NCI-H2107 (cell line): ENCODE measurements at places on chromosomes 2 and 18.

- no peak for DNase-seq
Measured at GRCh38 chr2:28640260-28640907, 111.2 kb upstream of the PPP1CB start.

DNA sequence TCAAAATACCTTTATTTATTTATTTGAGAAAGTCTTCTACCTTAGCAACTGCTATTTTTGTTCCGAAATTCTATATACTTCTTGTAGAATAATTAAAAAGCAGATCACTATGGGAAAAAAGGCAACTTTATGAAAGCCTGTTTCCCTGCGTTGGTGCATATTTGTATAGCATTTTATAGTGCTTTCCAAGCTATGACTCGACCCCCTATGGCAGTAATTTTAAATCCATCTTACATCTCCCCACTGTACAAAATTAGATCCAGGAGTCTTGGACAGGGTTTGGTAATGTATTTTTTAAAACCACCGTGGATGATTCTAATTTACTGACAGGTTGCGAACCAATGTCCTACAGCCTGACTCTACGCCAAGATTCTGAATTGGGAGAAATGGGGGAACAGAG, 10.1 kb downstream of the TANK start:
- DNase-seq = no peak

- DNase-seq = no peak
Measured at GRCh38 chr2:118148133-118148532, 59.9 kb downstream of the INSIG2 start.

- DNase-seq = no peak
Measured at GRCh38 chr18:498931-499775, 1.3 kb downstream of the COLEC12 start.

- no peak for DNase-seq
Measured at GRCh38 chr2:61549546-61549945, 11.4 kb upstream of the XPO1 start.

GRCh38 chr18:51273437-51273836, 76.0 kb upstream of the MEX3C start:
- DNase-seq = no peak

GRCh38 chr2:184793176-184793575, 194.8 kb downstream of the ZNF804A start:
- DNase-seq = no peak

DNA sequence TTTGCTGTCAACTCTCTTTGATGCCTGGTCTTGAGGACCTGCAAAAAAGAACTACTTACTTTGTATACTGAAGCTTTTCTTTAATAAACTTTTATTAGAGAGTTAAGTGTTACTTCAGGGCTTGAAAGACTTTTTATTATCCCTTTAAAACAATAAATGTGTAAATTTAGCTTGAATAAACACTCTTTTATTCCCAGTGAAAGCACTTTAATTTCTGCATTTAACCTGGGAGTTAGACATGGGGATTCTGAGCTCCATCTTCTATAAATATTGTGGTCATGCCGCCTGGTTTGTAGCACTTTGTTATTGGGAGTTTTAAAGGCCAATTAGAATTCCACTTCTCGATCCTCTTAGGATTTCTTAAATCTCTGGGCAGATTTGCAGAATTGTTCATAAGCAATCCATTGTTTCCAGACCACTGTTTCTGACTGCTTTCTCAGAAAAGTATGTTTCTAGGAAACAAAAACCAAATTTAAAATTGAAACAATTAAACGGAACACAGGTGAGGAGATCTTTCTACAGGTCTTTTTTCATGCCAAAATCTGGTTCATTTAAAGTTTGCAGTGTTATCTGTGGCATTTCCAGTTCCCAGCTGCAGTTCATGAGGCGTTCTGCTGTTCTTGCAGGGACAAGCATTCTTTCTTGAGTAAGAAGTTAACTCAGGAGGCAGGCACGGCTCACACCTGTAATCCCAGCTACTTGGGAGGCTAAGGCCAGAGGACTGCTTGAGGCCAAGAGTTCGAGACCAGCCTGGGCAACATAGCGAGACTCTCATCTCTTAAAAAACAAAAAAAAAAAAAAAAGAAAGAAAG, 18.1 kb upstream of the E2F6 start:
- DNase-seq = no peak

DNA sequence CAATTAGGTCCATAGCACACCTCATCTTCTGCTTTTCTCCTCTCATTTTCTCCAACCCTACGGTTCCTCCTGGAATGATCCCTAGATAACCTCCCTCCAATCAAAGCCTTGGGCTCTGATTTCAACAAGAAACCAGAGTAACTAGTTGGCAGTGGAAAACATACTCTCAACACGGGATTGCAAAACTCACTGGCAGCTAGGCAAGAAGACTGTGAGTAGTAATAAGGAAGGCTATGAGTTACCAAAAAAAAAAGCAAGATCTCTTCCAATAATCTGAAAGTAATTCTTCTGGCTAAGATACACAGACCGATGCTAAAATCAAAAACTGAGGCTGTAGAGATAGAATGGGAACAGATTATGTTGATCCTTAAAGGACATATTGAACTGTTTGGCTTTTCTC, 28.4 kb upstream of the CCDC102B start:
- DNase-seq = no peak

GRCh38 chr18:9707381-9708056, 582 bp upstream of the RAB31 start:
- DNase-seq = no peak

DNA sequence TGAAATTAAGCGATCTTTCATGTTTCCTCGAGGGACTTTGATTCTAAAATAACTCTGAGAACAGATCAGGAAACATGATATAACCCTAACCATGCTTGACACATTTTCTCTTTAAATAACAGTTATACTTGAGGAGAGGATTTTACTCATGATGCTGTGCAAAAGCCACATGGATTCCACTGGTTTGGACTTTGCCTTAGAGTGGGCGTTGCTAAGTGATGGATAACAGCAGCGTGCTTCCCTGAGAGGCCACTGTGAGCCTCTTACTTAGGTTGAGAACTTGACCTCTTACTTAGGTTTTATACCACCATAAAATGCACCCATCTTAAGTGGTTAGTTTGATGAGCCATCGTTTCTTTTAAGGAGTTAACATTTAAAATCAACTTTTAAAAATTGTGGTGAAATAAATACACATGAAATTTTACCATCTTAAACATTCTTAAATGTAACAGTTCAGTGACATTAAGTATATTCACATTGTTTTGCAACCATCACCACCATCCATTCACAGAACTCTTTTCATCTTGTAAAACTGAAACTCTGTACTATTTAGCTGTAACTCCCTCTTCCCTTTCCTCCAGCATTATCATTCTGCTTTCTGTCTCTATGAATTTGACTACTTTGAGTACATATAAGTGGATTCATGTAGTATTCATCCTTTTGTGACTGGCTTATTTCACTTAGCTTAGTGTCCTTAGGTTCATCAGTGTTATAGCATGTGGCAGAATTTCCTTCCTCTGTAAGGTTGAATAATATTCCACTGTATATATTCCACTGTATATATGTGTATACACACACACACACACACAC, 22.6 kb downstream of the ANXA4 start:
- no peak for DNase-seq

DNA sequence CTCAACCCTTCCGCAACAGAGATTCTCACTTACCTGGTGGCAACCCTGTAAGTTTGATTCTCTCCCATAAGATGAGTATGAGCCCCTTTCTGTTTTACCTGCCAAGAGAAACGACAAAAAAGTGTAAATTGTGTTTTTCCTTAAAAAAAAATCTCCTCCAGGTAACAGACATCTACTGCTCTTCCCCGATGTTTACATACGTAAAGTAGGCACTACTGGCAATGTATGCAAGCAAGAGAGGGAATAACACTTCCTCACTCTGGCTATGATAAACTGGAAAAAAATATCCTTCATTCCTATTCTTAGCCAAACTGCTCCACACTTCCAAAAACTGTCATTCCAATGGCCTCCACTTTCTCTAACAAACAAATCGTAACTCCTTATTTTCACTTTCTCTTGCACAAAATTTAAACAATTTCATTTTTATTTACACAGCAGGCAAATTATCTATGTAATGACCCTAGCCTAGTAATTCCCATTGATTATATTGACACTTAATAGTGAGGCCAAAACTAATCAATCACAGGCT, 184.5 kb downstream of the TCF4 start:
- no peak for DNase-seq

GRCh38 chr2:226334981-226335720, 464.5 kb downstream of the IRS1 start:
- DNase-seq = no peak

DNA sequence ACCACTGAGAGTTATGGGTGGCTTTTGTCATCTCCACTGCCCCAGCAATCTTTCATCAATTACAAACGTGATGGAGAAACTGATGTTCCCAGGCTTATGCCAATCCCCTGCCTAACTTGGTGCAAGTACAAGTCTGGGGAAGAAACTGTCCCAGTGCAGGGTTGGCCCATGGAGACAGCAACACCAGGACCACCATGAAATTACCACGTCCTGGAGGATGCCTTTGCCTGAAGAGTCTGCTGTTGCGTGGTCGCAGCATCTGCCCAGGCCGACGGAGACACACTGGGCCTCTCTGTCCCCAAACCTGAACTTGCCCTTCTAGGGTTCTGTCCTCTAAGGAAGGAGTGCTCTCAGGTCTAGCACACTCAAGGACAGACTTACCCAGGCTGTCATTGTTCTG, 496.8 kb upstream of the RAB6C start:
- DNase-seq = no peak
